ENCODE measurements at places on chromosomes 7 and 10.

DNA sequence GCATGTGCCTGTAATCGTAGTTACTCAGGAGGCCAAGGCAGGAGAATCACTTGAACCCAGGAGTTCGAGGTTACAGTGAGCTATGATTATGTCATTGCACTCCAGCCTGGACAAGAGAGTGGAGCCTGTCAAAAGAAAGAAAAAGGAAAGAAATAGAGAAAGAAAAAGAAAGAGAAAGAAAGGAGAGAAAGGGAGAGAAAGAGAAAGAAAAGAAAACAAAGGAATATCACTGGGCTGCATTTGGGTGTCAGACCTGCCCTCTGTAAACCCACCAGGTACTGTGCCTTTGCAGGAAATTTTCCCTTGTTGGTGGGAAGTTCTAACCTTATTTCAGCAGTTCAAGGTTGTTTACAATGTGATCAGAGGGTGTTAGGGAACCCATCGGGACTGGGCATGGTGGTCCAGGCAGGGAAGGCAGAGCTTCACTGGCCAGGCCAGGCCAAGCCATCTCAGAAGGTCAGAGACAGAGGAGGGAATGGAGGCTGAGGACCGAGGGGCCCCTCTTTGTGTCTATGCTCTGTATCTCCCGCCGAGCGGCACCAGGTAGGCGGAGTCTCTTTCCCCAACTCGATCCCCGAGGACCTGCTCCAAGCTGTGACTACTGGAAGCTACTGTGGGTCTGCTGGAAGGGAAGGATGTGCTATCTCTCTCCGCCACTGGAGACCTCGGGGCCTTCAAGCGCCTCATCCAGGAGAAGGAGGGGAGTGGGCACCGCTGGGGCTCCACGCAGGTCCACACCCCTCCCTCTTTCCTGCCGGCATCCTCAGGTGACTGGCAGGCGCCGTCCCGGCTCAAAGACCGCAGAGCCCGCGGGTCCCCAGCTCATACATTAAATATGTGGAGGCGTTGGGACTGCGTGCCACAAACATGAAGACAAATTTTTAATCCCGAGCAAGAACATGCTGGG lies 15.2 kb upstream of the KAZALD1 start:
- no peak for DNase-seq

GRCh38 chr10:3067859-3068179 lies 471 bp downstream of the PFKP start:
- DNase-seq: no peak

DNA sequence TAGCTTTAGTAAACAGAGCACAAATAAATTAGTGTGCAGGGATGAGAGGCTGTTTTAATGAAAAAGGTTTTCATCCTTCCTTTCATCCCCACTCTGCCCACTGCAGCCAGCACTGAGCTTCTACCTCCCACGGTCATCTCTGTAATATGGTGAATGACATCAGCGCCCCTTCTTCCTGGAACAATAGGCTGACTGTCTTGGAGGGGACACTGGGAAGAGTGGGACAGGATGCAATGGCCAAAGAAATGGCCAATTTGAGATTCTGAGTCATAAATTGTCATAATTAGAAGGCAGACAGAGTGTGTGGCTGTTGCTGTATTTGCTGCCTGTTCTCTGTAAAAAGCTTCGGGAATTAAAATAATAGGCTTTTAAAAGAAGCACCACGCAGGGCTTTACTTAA lies 126.7 kb upstream of the CALN1 start:
- no peak for DNase-seq

GRCh38 chr10:27820637-27821036 lies 75.0 kb upstream of the MKX start:
- no peak for DNase-seq

DNA sequence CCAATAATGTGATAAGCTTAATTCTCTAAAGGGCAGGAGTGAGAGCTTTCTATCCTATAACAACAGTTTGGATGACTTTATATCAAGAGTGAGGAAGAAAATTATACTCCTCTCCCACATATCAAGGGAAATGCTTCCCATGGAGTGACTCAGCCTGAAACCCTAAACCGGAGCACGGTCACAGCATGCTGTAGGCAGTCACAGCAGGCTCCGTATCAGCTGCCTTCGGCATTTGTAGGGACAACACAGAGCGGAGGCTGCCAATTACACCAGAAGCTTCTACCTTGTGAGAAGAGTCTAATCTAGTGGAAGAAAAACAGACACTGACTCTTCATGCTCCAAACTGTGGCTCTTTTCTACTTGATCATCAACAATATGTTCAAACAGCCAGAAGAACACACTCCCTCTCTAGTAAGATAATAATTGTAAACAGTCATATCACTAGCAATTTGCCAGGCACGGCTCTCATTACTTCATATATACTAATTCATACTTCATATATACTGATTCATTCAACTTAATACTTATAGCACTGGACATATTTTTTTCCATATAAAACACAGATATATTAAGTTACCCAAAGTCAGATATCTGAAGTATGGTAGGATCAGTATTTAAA lies 65.9 kb downstream of the DGKB start:
- no peak for DNase-seq

DNA sequence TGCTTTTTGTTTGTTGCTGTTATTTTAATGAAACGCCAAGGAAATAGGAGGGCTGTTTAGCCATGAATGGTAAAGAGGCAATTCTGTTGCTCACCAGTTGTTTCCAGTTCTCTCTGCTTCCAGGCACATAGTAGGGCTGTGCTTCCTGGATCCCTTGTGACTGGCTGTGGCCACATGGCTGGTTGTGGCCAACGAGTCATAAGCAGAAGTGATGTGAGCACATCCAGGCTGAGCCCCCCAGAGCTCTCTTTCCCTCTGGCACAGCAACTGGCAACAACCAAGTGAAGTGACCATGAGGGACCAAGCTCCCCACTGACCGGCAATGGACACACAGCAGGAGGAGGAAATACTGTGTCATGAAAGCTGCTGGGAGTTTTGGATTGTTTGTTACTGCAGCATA lies 10.3 kb downstream of the GRID1 start:
- DNase-seq: no peak

- no peak for DNase-seq
Observed at GRCh38 chr7:40156988-40157387, 22.2 kb downstream of the SUGCT start.

Measured in activated T-helper 1 cell treated with anti-CD3 and anti-CD28 coated beads, Interleukin-2, amount 50 U/mL, for 16 hours (primary cell).